Activated CD4-positive, alpha-beta T cell treated with anti-CD3 and anti-CD28 coated beads for 36 hours (primary cell): ENCODE measurements at places on chromosomes 3 and 15.

GRCh38 chr3:27428446-27428845 is 55.7 kb downstream of the SLC4A7 start:
- H3K27me3 ChIP-seq, result no peaks in the 10 kb centered on the region
- peaks cover 13% of the 10 kb centered on the region for H3K4me1 ChIP-seq
- no peak overlapping the region for H3K27ac ChIP-seq
- H3K36me3 ChIP-seq, result peaks cover 45% of the 10 kb centered on the region
- no peak overlapping the region for H3K4me3 ChIP-seq

DNA sequence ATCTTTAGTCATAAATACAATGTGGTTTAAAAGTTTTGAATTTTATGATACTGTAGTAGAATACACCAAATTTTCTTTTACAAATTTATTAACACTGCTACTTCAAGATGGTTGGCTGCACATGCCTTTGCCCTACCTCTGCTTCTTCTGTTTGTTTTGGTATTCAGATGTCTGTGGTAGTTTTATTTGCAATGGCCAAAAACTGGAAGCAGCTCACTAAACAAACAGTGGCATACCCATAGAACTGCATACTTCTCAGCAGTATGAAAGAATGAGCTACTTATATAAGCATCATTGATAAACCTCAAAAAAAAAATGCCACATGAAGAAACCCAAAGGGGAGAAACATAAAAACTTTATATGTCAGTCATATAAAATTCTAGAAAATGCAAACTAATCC is 19.5 kb downstream of the ARIH2 start:
- H3K4me3 ChIP-seq, result no peak overlapping the region
- DNase-seq, result no peak
- H3K36me3 ChIP-seq, result peaks cover 38% of the 10 kb centered on the region

DNA sequence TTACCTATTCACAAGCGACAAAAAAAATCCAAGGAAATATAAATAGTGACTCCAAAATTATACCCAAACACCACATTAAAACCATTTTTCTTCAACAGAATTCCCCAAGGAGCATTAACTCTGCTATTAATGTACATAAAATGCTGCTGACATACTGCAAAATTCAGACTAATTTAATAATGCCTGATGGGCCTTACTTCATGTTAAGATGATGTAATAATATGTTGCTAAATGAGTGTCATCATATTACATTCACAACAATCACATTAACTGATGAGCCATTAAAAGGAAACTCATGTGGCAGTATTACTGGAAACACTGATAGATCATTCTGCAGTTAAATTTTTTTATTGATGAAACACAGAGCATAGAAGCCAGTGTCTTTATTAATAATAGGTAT is 204.9 kb upstream of the CGNL1 start:
- no peak overlapping the region for H3K27ac ChIP-seq
- peaks cover 22% of the 10 kb centered on the region for H3K36me3 ChIP-seq
- H3K4me3 ChIP-seq, result no peak overlapping the region
- peaks cover 5% of the 10 kb centered on the region for H3K4me1 ChIP-seq
- no peaks in the 10 kb centered on the region for H3K27me3 ChIP-seq

DNA sequence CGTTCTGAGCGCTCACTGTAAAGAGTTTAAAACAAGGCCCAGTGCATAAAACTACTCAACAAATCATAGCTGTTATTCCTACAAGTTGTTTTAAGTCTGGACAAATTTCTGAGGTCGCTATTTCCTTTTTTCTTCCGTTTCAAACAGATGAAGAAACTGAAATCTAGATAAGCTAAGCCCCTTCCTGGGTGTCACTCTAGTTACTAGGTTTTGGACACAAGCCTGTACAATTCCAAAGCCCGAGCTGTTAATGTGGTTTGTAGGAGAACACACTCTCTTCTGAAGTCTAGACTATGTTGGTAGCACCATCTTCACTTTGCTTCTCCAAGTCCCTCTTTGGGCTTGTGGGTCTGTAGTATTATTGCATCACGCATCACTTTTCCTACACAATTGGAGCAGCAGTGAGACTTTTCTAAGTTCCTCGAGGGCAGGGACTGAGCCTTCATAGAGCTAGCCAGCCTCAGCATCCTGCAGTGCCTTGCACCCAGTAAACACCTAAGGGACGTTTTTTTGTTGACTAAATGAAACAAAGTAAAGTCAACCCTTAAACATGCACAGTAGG is 142.6 kb upstream of the PROK2 start:
- no peaks in the 10 kb centered on the region for H3K27me3 ChIP-seq
- DNase-seq, result no peak
- no peak overlapping the region for H3K4me3 ChIP-seq
- no peaks in the 10 kb centered on the region for H3K36me3 ChIP-seq
- no peak overlapping the region for H3K27ac ChIP-seq
- peaks cover 3% of the 10 kb centered on the region for H3K4me1 ChIP-seq

- H3K27me3 ChIP-seq, result peaks cover 11% of the 10 kb centered on the region
- H3K4me3 ChIP-seq, result no peak overlapping the region
- H3K27ac ChIP-seq, result no peak overlapping the region
- no peaks in the 10 kb centered on the region for H3K36me3 ChIP-seq
- DNase-seq, result no peak
- H3K4me1 ChIP-seq, result no peaks in the 10 kb centered on the region
Observed at GRCh38 chr3:93961489-93961888, 12.2 kb downstream of the PROS1 start.

DNA sequence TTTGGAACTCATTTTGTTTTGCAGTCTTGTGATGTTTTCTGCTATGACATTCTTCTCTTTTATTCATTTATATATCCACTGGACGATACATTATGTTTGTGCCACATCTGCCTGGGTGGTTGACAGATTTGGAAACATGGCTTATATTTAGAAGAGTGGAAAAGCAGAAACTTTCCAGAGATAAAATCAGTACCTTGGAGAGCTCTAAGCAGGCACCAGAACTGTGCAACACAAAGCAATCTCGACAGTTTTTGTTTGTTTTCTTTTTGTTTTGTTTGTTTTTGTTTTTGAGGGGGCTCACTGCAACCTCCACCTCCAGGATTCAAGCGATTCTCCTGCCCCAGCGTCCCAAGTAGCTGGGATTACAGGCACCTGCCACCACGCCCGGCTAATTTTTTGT is 45.5 kb downstream of the SYN2 start:
- H3K36me3 ChIP-seq, result no peaks in the 10 kb centered on the region
- H3K4me1 ChIP-seq, result no peaks in the 10 kb centered on the region
- H3K27me3 ChIP-seq, result peaks cover 10% of the 10 kb centered on the region
- no peak for DNase-seq
- no peak overlapping the region for H3K27ac ChIP-seq

DNA sequence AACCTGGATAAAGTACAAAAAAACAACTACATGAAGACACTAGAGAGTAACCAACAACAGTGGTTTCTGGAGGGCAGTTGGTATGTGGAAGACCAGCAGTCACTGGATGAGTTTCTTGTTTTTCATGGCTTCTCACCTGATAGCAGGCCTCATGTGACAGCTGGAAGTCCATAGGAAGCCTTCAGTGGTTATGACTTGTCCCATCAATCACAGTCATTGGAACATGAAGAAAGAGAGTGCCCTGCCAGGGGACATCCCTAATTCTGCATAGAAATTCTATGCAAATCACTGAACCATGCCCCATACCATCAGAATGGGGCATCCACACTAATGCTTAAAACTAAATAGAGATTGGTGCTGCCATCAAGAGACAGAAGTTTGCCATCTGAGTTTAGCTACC is 81.6 kb downstream of the AKAP13 start:
- DNase-seq, result no peak
- H3K27ac ChIP-seq, result no peak overlapping the region
- H3K36me3 ChIP-seq, result peaks cover 3% of the 10 kb centered on the region
- H3K4me3 ChIP-seq, result no peak overlapping the region
- H3K27me3 ChIP-seq, result no peaks in the 10 kb centered on the region

GRCh38 chr3:127655641-127656040 is 17.1 kb upstream of the ABTB1 start:
- H3K27ac ChIP-seq, result no peak overlapping the region
- H3K36me3 ChIP-seq, result no peaks in the 10 kb centered on the region
- H3K27me3 ChIP-seq, result peaks cover 2% of the 10 kb centered on the region
- DNase-seq, result no peak
- no peaks in the 10 kb centered on the region for H3K4me1 ChIP-seq

- H3K27ac ChIP-seq, result no peak overlapping the region
- no peaks in the 10 kb centered on the region for H3K4me1 ChIP-seq
- H3K27me3 ChIP-seq, result no peaks in the 10 kb centered on the region
- no peak for DNase-seq
- H3K36me3 ChIP-seq, result peaks cover 44% of the 10 kb centered on the region
- no peak overlapping the region for H3K4me3 ChIP-seq
Observed at GRCh38 chr3:25728101-25728500, 55.1 kb downstream of the NGLY1 start.

DNA sequence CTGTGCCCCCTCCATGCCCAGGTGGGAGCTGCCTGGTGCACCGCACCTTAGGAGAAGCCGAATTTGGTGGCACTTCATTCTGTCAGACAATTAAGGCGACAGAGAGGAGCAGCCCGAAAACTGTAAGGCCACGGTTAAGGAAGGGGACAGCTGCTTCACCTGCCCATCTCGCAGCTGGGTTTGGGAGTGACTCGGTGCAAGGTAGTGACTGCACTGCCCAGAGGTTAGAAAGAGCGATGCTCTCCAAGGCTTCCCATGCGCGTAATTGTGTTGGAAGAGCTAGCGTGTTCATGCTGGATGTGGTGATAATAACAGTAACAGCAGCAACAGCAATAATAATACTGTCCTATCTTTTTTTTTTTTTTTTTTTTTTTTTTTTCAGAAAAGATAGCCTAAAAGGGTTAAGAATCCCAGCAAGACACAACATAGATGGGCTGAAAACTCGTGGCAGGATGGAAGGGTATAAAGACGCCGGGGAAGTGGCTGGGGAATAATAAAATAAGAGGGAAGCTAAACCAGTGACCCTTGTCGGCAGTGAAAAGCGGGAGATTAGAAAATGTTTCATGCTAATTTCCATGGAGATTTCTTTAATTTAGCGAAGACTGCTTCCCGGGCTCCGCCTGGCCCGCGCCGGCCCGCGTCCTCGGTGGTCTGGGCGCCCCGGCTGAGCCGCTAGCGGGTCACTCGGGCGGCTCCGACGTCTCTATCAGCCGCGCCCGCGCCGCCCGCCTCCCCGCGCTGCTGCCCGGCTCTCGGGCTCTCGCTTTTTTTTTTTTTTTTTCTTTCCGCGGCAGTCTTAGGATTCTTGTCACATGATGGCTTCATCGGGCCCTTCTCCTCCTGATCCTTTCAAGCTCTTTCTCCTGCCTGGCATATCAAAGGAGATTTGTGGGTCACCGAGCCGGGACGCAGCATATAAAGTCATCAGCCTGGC is 617.1 kb downstream of the NR2F2 start:
- no peak for DNase-seq
- H3K36me3 ChIP-seq, result no peaks in the 10 kb centered on the region
- no peak overlapping the region for H3K27ac ChIP-seq
- peaks cover 26% of the 10 kb centered on the region for H3K27me3 ChIP-seq
- no peak overlapping the region for H3K4me3 ChIP-seq

DNA sequence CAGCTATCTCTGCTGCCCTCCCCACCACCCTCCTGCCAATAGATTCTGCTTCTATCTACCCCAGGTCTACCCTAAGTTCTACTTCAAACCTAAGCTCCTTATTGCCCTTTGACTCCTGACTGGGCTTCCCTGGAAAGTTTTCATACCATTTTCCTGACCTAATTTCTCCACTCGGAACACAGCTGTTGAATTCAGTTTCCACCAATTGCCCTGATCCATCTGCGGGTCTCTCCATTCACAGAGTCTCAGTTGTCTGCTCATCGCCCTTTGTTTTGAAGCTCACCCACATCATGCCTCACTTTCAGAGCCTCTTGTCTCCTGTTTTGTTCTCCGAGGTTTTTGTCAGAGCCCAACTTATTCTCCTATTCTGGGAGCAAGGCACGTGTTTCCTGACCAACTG is 56.8 kb upstream of the ABI3BP start:
- no peak overlapping the region for H3K4me3 ChIP-seq
- no peak for DNase-seq
- no peak overlapping the region for H3K27ac ChIP-seq
- peaks cover 3% of the 10 kb centered on the region for H3K27me3 ChIP-seq
- no peaks in the 10 kb centered on the region for H3K36me3 ChIP-seq

GRCh38 chr15:100926258-100926657 is 7.1 kb downstream of the LRRK1 start:
- no peak overlapping the region for H3K4me3 ChIP-seq
- no peak overlapping the region for H3K27ac ChIP-seq
- peaks cover 8% of the 10 kb centered on the region for H3K4me1 ChIP-seq

GRCh38 chr15:64754663-64755426 is 20.5 kb downstream of the RBPMS2 start:
- no peak for DNase-seq
- H3K27ac ChIP-seq, result no peak overlapping the region
- no peaks in the 10 kb centered on the region for H3K4me1 ChIP-seq
- no peak overlapping the region for H3K4me3 ChIP-seq

DNA sequence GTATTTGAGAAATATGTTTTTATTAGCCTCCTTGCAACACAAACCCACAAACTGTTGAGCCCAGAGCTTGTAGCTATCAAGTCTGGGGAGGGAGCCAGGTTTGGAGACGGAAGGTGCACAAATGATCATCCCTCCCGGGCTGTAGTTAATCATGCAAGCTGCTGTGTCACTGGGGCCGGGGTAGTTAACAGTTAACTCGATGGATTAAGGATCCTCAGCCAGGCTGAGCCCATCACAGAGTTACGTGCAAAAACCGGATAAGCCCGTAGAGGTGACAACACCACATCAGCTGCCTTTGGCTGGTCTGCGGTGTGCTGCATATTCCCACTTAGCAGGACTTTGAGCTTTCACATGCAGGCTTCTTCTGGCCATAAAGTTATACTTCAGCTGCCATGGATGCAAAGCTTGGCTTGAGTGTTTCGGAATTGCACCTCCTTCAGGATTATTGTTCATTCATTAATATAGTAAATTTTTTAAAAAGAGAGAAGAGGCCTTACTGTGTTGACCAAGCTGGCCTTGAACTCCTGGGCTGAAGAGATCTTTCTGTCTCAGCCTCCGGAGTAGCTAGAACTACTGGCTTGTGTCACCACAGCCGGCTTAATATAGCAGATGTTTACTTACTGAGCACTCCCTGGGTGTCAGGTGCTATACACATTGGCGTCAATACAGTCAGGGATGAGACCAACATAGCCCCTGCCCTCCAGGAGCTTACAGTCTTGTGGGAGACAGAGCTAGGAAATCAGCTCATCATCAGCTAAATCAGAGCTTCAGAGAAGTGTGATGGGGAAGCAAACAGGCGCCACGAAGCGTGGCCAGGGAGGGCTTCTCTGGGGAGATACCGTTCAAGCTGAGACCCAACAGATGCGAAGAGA is 226.8 kb upstream of the BHLHE40 start:
- H3K36me3 ChIP-seq, result peaks cover 25% of the 10 kb centered on the region
- H3K4me1 ChIP-seq, result peaks cover 42% of the 10 kb centered on the region
- H3K4me3 ChIP-seq, result no peak overlapping the region
- H3K27me3 ChIP-seq, result no peaks in the 10 kb centered on the region

DNA sequence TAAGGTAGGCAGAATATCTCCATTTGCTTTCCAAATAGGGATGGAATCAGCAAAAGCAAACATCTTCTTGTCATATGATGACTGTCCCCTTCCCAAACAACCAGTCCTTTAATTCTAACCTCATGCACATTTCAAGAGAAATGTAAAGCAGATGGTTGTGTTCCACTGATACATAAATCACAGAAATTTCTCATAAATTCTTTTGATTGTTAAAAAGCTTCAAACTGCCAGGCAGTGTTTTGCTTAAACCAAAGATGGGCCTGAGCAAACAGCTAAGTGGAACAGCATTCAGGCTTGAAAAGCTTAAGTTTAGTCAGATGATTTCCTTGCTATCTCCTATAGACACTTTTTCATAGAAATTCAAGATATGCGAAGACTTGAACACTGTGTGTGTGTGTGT is 74.3 kb upstream of the SOX2 start:
- H3K27ac ChIP-seq, result no peak overlapping the region
- no peaks in the 10 kb centered on the region for H3K36me3 ChIP-seq
- DNase-seq, result no peak
- peaks cover 3% of the 10 kb centered on the region for H3K27me3 ChIP-seq
- H3K4me1 ChIP-seq, result no peaks in the 10 kb centered on the region
